ENCODE measurements at places on chromosomes 2 and 18.

DNA sequence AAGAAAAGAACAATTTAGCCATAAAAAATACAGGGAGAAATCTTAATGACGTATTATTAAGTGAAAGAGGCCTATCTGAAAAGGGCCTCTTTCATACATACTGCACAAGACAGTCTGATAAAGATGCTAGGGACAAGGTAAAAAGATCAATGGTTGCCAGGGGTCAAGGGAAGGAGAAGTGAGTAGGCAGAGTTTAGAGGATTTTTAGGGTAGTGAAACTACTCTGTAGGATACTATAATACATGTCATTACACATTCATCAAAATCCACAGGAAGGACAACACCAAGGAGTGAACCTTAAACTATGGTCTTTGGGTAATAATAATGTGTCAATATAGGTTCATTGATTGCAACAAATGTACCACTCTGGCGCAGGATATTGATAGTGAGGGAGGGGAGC lies 289.3 kb downstream of the FSIP2 start:
- no peak for DNase-seq

DNA sequence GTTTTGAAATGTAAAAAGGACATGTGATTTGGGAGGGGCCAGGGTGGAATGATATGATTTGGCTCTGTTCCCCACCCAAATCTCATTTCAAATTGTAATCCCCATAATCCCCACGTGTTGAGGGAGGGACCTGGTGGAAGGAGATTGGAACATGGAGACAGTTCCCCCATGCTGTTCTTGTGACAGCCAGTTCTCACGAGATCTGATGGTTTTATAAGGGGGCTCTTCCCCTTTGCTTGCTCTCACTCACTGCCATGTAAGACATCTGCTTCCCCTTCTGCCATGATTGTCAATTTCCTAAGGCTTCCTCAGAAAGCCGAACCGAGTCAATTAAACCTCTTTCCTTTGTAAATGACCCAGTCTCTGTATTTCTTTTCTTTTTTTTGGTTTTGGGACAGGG lies 39.2 kb downstream of the FECH start:
- DNase-seq: no peak

GRCh38 chr2:203340791-203341487 lies 12.7 kb downstream of the ABI2 start:
- DNase-seq: no peak

GRCh38 chr2:101892377-101892776 lies 99.4 kb upstream of the IL1R2 start:
- DNase-seq: no peak

- DNase-seq: no peak
Measured at GRCh38 chr2:107700073-107700472, 126.6 kb upstream of the RGPD4 start.

- no peak for DNase-seq
Measured at GRCh38 chr2:109582928-109583895, 30.6 kb downstream of the SEPTIN10 start.

DNA sequence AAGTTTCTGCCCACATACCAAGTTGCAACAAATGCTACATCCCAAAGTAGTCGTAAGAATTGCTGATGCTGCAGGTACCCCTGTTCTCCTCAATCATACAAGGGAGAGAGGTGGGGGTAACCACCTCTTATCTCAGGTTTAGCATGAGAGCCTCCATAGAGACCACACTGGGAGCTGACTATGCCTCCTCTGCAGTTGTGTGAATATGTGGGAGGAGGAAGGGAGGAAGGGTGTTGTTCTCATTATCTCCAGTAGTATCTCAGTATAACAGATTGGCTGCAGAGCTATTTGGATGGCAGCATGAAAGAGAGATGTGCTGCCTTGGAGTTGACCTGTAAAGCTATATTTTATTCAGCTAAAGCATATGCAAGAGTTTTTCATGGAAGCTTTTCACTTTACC lies 690.7 kb downstream of the KCNJ3 start:
- DNase-seq: no peak

GRCh38 chr2:8229546-8229986 lies 452.3 kb upstream of the ID2 start:
- DNase-seq: peak; percentile 72

- no peak for DNase-seq
Measured at GRCh38 chr2:84938194-84938879, 32.6 kb upstream of the KCMF1 start.

GRCh38 chr2:27897717-27898116 lies 7.2 kb downstream of the BABAM2 start:
- no peak for DNase-seq

DNA sequence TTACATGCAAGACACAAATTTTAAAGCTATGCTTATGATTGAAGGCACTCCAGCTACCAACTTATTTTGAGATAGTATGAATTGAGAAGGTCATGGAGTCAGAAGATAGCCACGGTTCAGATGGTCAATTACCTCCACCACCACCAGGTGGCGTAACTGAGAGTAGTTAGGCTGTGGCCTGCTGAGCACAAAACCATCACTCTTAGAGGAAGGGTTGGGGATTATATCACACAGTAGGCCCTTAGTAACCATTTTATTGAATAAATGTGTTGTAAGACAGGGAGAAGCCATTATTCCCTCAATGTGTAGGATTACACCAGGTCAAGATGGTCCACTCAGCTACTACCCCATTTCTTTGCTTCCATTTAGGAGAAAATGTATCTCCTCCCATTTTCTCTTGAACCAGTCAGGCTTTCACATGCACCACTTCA lies 18.8 kb downstream of the KLHL41 start:
- peak; percentile 80 for DNase-seq

GRCh38 chr18:49006641-49007454 lies 56.1 kb upstream of the SMAD7 start:
- DNase-seq: no peak

DNA sequence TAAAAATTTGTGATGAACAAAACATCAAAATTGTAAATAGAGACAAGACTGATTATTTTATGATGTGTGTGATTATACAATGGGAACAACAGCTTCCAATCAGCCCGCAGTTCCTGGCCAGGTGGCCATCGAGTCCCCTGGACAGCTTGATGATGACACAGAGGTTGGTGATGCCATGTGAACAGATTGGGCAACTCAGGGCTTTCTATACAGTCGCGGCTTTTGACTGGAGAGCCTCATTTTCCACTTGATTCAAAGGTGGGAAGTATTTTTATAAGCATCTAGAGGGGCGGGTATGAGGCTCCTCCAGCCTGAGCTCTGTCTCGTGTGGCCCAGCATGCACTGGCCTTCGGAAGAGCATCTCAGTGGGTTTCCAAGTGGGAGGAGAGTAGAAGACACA lies 14.9 kb upstream of the HPCAL1 start:
- no peak for DNase-seq

- no peak for DNase-seq
Measured at GRCh38 chr2:160334028-160334741, 134.1 kb upstream of the ITGB6 start.

DNA sequence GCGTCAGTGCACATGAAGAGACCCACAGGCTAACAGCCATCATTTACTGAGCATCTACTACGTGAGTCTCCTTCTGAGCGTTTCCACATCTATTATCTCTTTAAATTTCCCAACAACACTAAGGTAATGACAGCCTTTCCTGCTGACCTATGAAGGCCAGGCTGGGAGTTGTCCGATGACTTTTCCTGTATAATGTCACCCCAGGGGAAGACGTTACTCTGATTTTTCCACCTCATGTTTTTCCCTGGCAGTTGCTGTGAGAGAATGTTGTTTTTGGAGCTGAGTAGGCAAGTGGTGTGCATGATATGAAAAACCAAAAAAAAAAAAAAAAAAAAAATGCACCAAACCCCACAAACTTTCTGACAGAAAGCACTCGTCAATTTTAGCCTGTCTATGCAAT lies 207.6 kb downstream of the SLC8A1 start:
- no peak for DNase-seq

DNA sequence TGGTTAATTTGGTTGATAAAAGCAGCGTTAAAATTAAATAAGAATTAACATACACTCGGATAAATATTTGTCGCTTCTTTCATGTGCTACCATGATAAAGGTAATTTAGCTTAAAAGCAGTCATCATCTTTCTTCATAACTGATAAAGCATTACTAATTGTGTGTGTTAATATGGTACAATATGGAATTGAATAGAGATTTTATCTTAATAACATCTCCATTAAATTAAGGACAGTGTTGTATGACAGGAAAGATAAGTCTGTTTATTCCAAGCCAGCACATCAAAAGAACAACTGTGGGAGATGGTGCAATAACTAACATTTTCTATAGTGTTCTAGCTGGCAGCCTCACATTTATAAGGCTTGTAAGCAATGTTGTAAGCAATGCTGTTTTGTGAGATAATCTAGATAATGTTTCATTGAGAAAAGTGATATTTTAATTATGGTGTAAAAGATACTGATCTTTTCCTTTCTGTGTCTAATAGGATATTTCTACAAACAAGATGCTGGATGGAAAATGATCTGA lies 64.4 kb upstream of the AFF3 start:
- DNase-seq: no peak

GRCh38 chr18:44520981-44521667 lies 159.6 kb upstream of the SETBP1 start:
- DNase-seq: no peak

- DNase-seq: peak; percentile 8
Measured at GRCh38 chr2:33212151-33212550, 264.3 kb upstream of the RASGRP3 start.

GRCh38 chr2:58517881-58518280 lies 276.8 kb upstream of the FANCL start:
- no peak for DNase-seq

DNA sequence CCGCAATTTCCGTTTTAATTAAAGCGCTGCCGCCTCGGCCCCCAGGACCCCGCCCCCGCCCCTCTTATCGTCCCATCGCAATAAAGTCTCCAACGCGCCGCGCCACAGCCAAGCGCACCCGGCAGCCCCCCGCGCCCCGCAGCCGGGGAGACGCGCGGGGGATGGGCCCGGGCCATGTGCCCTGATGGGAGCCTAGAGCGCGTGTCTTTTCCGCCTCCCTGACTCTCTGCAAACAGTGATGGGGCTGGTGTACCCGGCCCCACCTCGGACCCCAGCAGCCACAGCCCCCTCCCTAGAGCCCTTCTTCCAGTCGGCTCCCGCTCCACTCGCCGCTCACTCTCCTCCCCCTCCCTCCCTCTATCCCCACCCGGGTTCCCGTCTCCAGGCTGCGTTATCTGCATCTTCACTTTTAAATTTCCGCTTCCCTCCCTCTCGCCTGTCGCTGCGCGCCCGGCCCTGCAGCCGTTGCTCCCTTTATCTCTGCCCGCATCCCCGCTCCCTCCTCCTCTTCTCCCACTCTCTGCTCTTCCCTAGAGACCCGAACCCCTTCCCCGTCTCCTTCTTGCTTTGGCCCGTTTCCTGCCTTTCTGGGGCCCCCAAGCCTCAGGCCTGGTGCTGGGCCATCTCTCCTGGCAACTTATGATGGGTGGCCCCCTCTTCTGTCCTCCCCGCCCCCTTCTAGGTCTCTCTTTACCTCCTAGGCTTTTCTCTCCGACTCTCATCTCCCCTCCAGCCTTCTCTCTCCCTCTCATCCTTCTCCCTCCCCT lies 524 bp upstream of the FEV start:
- DNase-seq: no peak

GRCh38 chr2:157777427-157777826 lies 98.7 kb downstream of the ACVR1 start:
- DNase-seq: peak; percentile 39

DNA sequence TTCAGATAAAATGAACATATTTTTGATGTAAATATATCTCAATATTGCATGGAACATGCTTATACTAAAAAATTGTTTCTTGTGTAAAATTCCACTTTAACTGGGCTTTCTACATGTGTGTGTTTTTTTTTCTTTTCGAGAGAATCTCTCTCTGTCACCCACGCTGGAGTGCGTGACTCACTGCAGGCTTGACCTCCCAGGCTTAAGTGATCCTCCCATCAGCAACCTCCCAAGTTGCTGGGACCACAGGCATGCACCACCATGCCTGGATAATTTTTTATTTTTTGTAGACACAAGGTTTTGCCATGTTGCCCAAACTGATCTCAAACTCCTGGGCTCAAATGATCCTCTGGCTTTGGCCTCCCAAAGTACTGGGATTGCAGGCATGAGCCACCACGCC lies 254.6 kb downstream of the LOXHD1 start:
- DNase-seq: no peak

- DNase-seq: no peak
Measured at GRCh38 chr2:64439194-64439593, 14.8 kb upstream of the LGALSL start.

GRCh38 chr2:195608768-195609454 lies 48.1 kb upstream of the SLC39A10 start:
- no peak for DNase-seq

GRCh38 chr18:36757081-36757480 lies 71.7 kb downstream of the TPGS2 start:
- peak; percentile 63 for DNase-seq

GRCh38 chr18:77298172-77298571 lies 48.5 kb downstream of the GALR1 start:
- no peak for DNase-seq

DNA sequence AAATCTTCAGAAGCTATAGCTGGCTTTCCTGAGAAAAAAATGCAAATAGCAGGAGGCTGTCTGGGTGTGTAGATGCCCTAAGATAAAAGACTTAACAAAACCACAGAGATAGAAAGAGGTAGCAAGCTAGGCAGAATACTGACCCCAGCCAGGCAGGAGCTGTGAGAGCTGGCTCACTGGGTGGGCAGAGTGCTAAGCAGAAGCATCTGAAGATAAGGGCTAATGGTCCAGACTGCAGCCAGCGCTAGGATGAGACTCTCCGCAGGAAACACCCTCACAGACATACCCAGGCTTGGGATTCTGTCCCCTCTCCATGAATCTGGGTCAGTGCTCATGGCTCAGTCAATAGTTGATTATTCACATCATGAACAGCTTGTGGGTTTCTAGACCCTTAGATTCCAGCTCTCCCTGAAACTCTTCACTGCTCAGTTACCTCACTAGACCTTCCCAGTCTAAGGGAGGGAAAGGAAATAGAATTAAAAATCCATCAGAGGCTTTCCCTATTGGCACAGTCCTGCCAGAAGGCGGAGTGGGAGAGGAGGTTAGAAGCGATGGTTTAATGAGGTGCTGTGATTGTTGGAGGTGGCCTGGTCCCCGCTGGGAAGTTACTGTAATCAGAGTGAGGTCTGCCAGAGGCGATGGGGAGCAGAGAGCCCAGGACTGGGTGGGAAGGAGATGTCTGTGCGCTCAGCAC lies 21.4 kb upstream of the CCBE1 start:
- DNase-seq: no peak

DNA sequence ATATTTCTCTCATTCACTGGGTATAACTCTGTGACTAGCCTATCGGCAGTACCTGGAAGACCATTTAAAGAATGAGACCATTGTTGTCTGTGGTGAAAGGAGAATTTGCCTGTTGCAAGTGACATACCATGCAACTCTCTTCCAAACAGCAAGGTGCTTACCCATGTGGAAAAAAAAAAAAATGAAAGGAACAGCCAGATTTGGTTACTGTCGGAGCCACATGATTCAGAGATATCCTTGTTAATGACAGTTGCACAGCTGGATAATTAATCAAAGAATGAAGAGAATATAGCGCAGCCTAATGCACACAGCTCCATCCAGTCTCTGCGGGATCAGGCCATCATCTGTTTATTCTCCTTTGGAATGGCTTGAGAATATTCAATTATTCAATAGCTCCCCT lies 141.8 kb downstream of the HRH4 start:
- no peak for DNase-seq

- no peak for DNase-seq
Measured at GRCh38 chr2:66698576-66699239, 263.8 kb downstream of the MEIS1 start.

- no peak for DNase-seq
Measured at GRCh38 chr2:210442878-210443277, 33.7 kb downstream of the LANCL1 start.

Data from hematopoietic multipotent progenitor cell treated with erythropoietin and hydrocortisone succinate and interleukin-3 and kit ligand, for 15 days (in vitro differentiated cells).